ENCODE measurements at places on chromosomes 3 and 15.

DNA sequence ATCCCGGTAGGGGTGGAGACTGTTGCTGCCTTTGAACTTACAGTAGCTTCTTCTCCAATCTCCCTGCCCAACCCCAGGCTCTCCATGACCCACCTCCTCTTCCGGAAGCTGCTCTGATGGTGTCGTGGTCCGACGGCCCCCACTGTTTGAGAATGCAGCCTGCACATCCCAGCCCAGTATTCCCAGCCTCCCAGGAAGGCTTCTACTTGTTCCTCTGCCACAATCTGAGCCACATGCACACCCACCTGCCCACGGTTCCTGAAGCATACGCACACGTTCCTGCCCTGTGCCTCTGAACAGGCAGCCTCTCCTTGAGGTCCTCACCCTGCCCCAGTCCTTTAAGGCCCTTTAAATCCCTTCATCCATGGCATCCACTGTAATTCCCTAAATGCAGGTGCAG is 57.4 kb downstream of the ABTB1 start:
- no peak for DNase-seq

GRCh38 chr3:159787794-159788205 is 200.8 kb upstream of the IL12A start:
- no peak for DNase-seq

- DNase-seq, result no peak
Observed at GRCh38 chr15:41559239-41559782, 299 bp downstream of the TYRO3 start.

- no peak for DNase-seq
Observed at GRCh38 chr3:43770426-43771103, 79.8 kb downstream of the ABHD5 start.

DNA sequence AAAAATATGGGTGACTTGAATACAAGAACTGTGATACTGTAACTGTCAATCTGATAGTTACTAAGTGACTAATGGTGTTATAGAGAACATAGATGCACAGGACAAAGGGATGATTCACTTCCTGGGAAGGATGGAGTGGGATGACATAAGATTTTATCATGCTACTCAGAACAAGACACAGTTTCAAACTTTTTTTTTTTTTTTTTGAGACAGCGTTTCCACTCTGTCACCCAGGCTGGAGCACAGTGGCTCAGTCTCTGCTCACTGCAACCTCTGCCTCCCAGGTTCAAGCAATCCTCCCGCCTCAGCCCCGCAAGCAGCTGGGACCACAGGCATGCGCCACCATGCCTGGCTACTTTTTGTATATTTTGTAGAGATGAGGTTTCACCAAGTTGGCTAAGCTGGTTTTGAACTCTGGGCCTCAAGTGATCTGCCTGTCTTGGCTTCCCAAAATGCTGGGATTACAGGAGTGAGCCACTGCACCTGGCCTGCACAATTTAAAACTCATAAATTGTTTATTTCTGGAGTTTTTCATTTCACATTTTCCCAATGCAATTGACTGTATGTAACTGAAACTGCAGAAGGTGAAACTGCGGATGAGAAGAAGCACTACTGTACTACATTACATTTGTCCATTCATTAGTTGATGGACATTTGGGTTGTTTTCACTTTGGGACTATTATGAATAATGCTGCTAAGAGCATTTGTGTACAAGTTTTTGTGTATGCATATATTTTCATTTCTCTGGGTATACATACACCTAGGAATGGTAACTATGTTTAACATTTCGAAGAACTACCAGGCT is 40.6 kb downstream of the ADIPOQ start:
- no peak for DNase-seq
